ENCODE measurements at places on chromosomes 4 and X.

GRCh38 chrX:1657367-1658070 is 42.7 kb downstream of the ASMT start:
- DNase-seq, result peak; percentile 81

- no peak for DNase-seq
Measured at GRCh38 chrX:22629105-22629725, 356.5 kb downstream of the CBLL2 start.

GRCh38 chrX:65607070-65607742 is 60.2 kb upstream of the MSN start:
- peak; percentile 44 for DNase-seq

- no peak for DNase-seq
Measured at GRCh38 chr4:22762548-22762947, 69.8 kb downstream of the GBA3 start.

DNA sequence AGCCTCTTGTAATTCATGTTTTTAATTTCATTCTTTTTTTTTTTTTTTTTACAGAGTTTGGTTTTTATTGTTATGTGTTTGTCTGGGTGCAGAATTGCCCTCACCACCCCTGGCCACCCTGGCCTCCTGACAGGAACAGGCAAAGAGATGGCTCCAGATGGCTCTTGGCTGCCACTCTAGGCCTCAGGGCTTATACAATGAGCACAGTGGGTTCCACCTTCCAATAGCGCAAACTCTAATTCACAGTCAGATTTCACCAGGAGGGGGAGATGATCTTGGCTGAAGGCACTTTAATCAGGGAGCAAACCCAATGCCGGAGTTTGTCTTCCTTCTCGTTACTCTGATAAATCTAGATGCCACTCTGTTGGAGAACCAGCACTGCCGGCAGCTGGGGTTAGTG is 24.8 kb downstream of the CPE start:
- no peak for DNase-seq

GRCh38 chr4:45530498-45530897 is 593.4 kb downstream of the GABRG1 start:
- DNase-seq, result no peak

- DNase-seq, result no peak
Measured at GRCh38 chrX:113275804-113276203, 435.2 kb upstream of the AMOT start.

DNA sequence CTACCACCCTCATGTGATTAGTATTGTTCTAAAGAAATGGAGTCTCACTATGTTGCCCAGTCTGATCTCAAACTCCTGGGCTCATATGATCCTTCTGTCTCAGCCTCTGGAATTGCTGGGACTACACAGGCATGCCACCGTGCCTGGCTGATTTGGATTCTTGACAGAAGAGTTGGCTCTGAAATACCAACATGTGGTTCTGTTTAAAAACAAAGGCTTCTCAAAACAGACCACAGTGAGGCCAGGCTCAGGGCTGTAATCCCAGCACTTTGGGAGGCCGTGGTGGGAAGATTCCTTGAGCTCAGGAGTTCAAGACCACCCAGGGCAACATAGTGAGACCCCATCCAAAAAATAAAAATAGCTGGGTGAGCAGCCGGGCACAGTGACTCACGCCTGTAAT is 126.7 kb downstream of the DHRSX start:
- no peak for DNase-seq

- DNase-seq, result no peak
Measured at GRCh38 chr4:14631806-14632440, 370.4 kb upstream of the CPEB2 start.

DNA sequence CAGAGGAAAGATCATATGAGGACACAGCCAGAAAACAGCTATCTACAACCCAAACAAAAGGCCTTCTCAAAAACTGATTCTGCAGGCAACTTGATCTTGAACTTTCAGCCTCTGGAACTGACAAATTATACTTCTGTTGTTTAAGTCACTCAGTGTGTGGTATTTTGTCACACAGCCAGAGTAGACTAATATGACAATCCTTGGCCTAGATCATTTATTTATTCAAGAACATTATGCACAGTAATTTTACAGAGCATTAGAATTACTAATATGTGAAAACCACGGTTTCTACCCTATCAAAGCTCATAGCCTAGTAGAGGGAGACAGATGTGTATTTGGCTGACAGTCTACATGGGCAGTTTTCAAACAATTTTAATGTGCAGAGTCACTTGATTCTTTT is 167.8 kb upstream of the PCDH18 start:
- no peak for DNase-seq

GRCh38 chrX:50648156-50648555 is 165.8 kb downstream of the SHROOM4 start:
- DNase-seq, result no peak

- no peak for DNase-seq
Measured at GRCh38 chr4:95761426-95761825, 78.5 kb upstream of the PDHA2 start.

GRCh38 chrX:95884186-95884585 is 800.5 kb upstream of the DIAPH2 start:
- no peak for DNase-seq

GRCh38 chrX:153969904-153970356 is 1.7 kb downstream of the HCFC1 start:
- no peak for DNase-seq

DNA sequence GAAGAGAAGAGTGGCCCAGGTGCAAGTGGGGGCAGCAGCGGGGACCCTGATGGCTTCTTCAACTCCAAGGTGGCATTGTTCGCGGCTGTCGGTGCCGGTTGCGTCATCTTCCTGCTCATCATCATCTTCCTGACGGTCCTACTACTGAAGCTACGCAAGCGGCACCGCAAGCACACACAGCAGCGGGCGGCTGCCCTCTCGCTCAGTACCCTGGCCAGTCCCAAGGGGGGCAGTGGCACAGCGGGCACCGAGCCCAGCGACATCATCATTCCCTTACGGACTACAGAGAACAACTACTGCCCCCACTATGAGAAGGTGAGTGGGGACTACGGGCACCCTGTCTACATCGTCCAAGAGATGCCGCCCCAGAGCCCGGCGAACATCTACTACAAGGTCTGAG is 11.4 kb downstream of the EFNB1 start:
- DNase-seq, result no peak

GRCh38 chr4:2300431-2301224 is 38.7 kb upstream of the MXD4 start:
- DNase-seq, result no peak

DNA sequence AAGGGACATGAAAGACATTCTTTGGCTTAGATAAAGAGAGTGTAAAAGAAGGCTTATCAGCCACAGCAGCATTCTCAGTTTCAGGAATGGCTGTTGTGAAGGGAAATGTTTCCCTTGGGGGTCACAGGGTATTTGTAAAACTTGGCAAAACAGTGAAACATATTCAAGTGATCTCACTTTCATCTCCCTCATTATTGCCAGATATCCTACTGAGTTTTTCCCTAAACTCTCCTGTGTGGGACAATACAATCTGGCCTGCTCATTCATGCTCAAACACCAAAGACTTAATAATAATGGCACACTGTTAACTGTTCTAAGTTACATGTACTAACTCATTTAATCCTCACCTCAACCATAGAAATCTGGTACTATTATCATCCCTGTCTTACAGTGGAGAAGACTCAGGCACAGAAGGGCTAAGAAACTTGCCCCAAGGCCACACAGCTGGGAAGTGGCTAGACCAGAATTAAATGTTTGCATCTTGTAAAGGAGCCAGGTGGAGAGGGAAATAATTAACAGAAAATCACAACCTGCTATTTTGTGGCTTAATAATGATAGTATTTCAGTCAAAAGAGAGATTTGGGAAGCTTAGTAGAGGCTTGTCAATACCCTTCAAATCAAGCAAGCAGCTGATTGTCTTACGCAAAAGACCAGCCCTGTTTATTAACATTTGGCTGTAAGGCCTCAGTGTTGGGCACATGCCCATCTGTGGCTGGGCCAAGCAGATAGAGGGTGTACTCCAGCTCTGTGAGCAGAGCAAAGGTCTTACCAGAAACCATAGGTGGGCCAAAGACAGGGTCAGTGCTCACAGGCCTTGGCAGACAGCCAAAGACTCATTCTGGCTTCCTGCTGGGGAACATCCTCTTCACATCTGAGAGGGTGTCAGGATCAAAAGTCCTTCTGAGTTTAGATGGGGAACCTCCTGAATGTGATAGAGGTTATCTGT is 17.3 kb downstream of the SMPX start:
- DNase-seq, result no peak
